WERI-Rb-1 (cell line): ENCODE measurements at places on chromosomes 5 and 9.

DNA sequence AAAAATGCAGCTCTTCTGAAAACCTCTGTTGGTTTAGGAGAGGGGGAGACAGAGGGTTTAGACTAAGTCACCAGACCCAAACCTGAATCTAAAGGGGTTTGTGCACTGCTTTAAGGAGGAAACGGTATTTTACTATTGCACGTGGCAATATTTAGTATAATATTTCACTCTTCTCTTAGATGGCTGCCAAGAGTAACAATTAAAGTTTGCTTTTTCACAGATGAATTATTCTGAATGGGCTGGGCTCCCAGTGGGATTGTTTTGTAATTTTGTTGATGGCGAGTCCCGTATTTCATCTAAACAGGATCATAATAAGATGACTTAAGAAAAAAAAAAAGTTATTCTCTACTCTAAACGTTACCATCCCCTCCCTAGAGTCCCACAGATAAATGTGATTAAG, 245.4 kb downstream of the PCSK5 start:
- DNase-seq, result no peak

DNA sequence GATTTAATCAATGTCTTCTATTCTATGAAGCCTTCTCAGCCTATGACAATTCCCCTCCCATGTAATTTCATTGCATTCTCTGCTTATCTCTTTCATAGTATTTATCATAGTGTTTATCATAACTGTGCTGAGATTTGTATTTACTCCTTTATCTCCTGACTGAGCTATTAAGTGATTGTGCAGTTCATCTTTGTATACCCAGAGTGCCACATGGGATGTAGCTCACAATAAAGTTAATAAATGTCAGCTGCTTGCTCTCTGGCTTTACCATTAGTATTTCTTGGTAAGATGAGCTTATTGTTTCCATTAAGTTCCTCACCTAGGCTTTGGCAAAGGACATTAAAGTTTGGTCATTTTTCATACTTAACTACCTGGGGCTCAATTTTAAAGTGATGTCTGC, 275.1 kb upstream of the MPDZ start:
- no peak for DNase-seq

DNA sequence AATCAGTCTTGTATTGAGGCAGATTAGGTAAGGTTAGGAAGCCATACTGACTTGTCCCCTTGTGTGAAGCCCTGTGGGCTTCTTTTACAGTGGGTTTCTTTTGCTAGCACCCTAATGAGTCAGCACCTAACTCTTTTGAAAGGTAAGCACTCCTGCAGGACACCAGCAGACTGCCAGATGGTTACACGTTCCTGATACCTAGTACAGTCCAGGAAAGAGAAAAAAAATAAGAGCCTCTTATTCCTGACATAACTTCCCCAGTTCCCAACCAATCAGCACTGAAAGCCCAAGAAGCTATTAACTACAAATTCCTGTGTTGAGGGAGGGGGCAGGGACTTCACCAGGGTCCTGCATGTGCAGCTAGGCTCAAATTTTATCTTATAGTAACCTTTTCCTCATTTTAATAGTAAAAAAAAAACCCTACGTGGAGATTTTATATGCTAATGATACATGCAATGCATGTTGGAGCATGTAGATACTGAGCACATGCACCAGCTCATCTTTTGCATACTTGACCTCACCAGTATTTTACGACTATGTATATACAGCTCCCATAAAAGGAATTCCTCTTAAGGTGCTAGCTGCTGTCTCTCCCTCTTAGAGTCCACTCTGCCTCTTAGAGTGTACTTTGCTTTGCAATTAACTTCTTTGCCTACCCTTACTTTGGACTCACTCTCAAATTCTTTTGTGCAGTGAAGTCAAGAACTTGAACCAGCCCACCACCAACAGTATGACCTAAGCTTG, 84.7 kb upstream of the RORB start:
- DNase-seq, result no peak

- DNase-seq, result no peak
Measured at GRCh38 chr5:171795381-171795780, 9.8 kb downstream of the SMIM23 start.

- DNase-seq, result no peak
Measured at GRCh38 chr5:51326844-51327243, 56.4 kb upstream of the ISL1 start.

- DNase-seq, result no peak
Measured at GRCh38 chr9:26904671-26905070, 12.1 kb upstream of the CAAP1 start.

GRCh38 chr5:42948961-42949347, 91.2 kb downstream of the ANXA2R start:
- no peak for DNase-seq

- peak; percentile 22 for DNase-seq
Measured at GRCh38 chr9:121373011-121373729, 3.1 kb upstream of the STOM start.

DNA sequence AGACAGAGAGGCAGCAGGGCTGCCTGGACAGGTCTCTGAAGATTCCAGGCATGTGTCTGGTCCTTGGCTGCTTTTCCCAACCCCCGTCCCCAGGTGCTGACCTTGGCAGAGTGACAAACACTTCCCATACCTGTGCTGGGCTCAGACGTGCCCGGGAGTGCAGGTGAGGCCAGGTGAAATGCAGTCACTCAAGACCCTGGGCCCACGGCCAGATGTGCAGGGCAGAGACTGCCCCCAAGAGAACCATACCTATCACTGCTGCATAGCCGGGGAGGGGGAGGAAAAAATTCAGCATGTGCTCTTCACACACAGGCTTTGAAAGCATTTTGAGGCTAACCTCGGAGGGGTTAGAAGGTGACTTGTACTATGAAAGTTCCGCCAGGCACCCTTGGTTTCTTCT, 22.6 kb downstream of the CCNJL start:
- DNase-seq, result no peak

DNA sequence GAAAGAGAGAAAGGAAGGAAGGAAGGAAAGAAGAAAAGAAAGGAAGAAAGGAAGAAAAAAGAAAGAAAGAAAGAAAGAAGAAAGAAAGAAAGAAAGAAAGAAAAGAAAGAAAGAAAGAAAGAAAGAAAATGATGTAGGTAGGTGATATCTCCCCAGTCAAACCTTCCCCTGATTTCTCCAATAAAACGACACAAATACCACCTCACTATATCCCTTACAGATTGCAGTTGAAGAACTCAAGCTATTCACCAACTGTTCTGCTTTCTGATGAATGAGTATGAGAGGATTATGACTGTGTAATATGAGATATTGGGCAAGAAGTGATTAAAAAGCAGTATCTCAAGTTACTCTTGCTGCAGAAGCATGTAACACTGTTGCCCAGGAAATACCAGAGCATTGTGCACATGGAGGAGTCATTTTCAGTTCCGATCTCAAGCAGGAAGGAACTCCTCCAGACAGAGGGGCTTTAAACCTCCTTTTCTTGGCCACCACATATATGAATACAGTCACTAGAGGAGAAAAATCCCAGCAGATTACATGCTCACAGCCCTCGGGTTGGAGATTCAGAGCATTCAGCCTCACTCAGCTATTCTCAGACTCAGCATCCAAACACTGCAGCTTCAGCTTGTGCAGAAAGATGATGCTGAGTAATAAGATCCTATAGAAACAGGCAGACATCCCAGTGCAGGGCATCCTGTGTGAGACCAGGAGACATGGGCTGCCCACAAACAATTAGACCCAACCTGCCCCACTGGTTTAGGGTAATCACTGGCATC, 61.4 kb downstream of the UGCG start:
- DNase-seq, result no peak

GRCh38 chr9:89841456-89841855, 236.6 kb downstream of the GADD45G start:
- no peak for DNase-seq

GRCh38 chr5:119435436-119436132, 16.7 kb upstream of the HSD17B4 start:
- DNase-seq, result peak; percentile 76

DNA sequence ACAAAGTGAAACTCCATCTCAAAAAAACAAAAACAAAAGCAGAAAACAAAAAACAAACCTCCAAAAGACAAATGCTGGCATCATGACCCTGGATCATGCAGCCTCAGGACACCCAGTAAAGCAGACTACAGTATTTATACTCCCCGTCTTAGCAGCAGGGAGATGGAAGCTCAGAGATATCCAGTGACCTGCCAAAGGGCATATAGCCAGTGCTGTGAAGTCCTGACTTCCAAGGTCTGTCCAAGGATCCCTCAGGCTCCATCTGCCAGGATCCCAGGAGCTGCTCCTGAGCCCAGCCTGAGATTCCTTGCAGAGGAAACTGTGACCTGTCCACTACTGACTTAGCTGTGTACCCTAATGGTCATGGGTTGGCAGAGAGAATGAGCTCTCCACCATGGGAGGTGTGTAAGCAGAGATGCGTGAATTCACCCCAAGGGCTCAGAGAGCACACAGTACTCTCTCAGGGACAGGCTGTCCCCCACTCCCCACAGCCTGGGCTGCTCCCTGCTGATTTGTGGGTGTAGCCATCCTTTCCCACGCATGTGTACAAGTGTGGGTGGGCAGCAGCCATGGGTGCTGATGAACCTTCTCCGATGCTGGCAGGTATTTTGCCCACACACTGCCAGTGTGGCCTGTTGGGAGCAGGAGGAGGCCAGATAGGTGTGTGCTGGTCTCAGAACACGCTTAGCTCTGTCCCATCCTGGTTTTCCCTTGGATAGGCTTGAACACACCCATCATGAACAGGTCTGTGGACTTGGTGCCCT, 2.1 kb upstream of the WNK2 start:
- DNase-seq, result no peak

DNA sequence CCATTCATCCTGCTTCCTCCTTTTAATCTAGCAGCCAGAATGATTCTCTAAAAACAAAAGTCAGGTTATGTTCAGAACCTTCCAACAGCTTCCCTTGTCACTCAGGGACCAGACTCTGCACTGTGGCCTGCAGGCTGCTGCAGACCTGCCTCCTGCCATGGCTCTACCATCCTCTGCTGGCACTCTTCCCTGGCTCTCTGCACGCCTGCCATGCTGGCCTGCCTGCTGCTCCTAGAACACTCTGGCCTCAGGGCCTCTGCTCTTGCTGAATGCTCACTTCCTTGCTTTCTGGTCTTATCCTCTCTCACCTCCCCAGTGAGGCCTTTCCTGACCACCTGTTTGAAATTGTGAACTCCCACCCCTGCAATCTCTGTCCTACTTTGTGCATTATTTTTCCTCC, 149.4 kb downstream of the CD180 start:
- no peak for DNase-seq

DNA sequence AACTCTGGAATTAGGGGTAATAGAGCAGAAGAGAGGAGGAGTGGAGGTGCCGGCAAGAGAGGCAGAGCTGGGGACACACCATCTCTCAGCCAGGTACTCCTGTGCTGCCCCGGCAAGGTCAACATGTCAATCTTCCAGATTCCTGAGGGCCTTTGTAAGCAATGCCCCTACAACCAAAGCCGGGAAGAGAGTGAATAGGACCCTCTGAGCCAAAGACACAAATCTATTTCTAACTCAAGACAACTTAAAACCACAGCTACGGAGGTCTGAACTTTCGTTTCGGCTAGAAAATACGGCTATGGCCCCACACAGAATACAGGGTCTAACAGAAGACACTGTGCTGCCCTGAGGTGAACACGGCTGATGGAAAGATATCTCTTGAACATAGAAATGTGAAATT, 66.6 kb downstream of the SERINC5 start:
- no peak for DNase-seq

- DNase-seq, result no peak
Measured at GRCh38 chr5:167051402-167051768, 1240.1 kb upstream of the WWC1 start.

GRCh38 chr5:169886033-169886432, 94.3 kb downstream of the INSYN2B start:
- no peak for DNase-seq

DNA sequence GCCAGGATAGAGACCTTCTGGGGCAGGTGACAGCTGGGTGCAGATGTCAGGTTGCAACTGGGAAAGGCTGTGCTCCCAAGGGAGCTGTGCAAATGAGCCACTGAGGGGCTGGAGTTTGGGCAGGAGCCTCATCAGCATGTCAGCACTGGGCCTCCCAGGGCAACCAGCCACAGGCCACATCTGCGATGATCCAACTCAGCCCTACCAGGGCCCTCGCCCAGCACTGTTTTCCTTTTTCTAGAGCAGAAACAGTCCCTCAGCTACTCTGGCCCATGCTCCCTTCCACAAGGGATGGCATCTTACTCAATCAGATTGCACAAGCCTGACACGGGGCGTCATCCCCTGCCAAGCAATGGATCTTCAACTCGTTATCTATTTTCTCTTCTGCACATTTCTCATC, 24.8 kb downstream of the NIPAL4 start:
- no peak for DNase-seq

DNA sequence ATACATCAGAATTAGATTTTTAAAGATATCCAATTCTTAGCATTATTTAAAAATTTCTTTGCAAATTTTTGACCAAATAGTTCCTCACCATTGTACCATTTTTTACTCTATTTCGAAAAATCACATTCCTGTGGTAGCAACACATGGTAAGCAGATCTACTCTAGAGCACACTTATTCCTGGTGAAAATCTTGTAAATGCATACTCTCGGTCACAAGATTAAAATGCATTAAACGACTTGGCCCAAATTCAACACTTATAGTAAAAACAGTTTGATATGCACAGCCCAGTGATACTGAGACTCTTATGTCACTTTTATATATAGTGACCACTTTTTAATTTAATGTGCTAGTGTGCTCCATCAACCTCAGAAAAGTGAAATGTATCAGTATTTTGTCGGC, 208.8 kb upstream of the TARS1 start:
- DNase-seq, result no peak

DNA sequence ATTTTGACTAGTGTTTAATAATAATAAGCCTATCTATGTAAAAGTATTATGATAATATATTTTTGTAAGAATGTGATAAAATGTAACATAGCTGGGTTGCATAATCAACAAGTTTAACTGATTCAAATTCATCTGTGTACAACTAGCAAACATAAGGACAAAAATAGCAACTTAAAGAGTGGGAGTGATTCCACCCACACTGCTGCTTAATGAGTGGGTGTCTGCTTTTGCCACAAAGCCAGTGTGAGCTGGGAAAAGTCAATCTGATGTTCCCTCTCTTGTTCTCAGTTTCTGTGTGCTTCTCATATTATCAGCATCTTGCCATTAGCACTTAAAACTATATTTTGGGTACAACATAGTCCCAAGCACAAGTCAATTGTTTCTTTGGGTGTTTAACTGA, 111.1 kb upstream of the DPYSL3 start:
- no peak for DNase-seq

GRCh38 chr9:125296843-125297372, 35.3 kb downstream of the GAPVD1 start:
- no peak for DNase-seq

DNA sequence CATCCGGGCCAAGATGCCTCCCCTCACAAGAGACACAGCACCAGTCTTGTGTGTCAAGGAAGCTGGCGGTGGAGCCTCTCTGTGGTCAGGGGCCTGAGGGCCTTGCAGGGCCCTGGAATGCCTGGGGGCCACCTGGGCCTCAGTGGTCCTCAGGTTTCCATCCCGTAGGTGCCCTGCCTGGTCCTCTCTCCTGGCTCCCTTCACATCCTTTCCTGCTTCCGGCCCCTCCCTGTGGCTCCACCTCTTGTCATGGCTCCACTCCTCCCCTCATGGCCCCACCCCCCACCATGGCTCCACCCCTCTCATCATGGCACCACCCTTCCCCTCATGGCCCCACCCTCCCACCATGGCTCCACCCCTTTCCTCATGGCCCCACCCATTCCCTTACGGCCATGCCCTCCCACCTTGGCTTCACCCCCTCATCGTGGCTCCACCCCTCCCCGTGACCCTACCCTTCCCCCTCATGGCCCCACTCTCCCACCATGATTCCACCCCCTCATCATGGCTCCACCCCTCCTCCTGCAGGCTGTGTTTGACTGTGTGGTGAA, 175.8 kb downstream of the CACNA1B start:
- no peak for DNase-seq

GRCh38 chr9:105633411-105633810, 28.8 kb upstream of the TAL2 start:
- peak; percentile 92 for DNase-seq
